ENCODE measurements at places on chromosomes 5 and 9.
A peak's percentile ranks its signal among the peaks of the same experiment; 100 is the strongest.

GRCh38 chr5:135332519-135333150 lies 66.4 kb downstream of the MACROH2A1 start:
- DNase-seq = peak; percentile 80

- DNase-seq = no peak
Measured at GRCh38 chr5:150516011-150516410, 8.1 kb downstream of the NDST1 start.

- DNase-seq = no peak
Measured at GRCh38 chr9:95284162-95285080, 33.1 kb downstream of the FANCC start.

DNA sequence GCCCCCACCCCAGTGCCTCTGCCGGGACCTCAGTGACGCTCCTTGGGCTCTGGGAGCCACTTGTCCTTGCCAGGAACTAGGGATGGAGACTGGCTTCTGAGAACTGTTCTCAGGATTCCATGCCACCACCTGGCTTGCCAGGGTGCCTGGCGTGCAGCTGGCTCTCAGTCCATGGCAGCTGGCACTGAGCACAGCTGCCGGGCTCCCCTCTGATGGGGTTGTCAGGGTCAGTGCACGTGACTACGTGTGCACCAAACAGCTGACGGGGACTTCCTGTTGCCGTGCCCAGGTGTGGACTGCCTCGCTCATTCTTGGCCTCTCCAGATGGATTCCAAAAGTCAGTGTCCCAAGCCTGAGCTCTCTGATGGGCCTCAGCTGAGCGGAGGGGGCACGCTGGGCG lies 9.4 kb downstream of the KCNT1 start:
- no peak for DNase-seq

DNA sequence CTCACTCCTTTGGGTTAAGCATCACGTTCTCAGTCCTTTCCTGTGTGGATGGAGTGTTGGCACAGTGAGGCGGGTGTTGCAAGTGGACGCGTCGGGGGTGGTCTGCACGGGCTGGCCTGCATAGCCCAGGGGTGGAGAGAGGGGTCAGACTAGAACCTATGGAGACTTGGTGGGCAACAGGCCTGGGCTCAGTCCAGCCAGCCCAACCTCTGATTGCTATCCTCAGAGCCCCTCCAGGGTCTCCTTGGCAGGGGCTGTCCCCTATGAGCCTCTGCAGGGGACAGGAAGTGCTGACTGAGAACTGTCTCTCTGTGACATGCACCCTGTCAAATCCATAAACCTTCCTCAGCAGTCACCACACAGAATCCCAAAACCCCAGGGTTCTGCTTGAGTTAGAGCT lies 2.3 kb downstream of the DCANP1 start:
- DNase-seq = no peak

DNA sequence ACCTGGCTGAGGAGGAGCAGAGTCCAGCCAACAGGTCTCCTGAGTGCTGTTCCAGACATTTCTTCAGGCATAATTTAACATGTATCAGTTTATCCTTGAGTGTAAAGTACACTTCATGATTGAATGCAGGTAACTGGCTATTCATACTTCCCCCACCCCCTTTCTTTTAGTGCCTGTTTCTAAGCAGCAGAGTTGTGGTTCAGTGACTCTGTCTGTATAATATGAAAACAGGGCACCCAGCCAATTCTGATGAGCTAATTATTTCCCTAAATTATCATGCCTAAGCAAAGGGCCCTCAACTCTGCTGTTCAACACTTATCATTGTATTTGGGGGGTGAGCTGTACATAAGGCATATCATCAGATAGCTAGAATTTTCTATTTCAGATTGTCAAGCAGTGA lies 51.9 kb upstream of the ZSWIM6 start:
- DNase-seq = no peak

GRCh38 chr9:129609486-129610212 lies 11.3 kb downstream of the C9orf50 start:
- no peak for DNase-seq

- DNase-seq = no peak
Measured at GRCh38 chr5:132237141-132237540, 9.5 kb upstream of the P4HA2 start.

- DNase-seq = no peak
Measured at GRCh38 chr9:73649552-73649951, 497.9 kb downstream of the ANXA1 start.

Data from HTR-8/SVneo (cell line).